ENCODE measurements at places on chromosomes 16 and 17.
A peak's percentile ranks its signal among the peaks of the same experiment; 100 is the strongest.

- no peak for DNase-seq
These were observed 243.0 kb upstream of the RPL38 start for GRCh38 chr17:73960469-73960868.

GRCh38 chr16:55655381-55655896, 349 bp upstream of the SLC6A2 start:
- no peak for DNase-seq

GRCh38 chr16:8964462-8964861, 756 bp upstream of the USP7 start:
- no peak for DNase-seq

DNA sequence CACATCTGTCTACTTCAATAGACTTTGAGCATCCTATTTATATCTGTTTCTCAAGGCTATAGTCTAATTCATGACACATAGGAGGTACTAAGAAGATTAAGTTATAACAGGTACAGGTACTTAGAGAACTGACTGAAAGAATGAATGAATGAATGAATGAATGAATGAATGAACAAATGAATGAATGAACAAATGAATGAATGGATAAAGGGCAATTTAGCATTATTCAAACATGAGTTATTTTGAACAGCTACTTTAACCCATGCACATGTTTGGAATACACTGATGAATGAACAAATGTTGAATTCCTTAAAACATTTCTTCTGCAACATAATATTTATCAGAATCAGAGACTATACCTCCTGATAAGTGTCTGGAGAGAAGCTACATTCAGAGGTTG, 1165.6 kb upstream of the CDH8 start:
- DNase-seq = no peak

GRCh38 chr16:66044089-66044488, 322.4 kb upstream of the CDH5 start:
- DNase-seq = no peak

DNA sequence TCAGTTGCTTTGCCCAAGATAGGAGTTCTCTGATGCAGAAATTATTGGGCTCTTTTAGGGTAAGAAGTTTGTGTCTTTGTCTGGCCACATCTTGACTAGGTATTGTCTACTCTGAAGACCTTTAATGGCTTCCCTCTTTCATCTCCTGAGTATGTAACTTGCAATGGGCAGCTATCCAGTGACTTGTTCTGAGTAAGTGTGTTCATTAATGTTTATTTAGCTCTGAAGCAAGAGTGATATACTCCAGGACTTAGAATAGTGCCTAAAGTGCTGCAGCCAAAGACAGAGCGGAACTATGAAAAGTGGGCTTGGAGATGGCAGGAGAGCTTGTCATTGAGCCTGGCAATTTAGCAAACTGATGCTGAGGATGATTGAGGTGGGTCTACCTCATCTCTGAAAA, 8.8 kb upstream of the TANGO6 start:
- DNase-seq = no peak

GRCh38 chr17:78828470-78829185, 12.0 kb downstream of the USP36 start:
- DNase-seq = no peak

- DNase-seq = no peak
These were observed 106.8 kb downstream of the CCDC182 start for GRCh38 chr17:57638284-57638683.

GRCh38 chr17:8163978-8164814, 1.4 kb upstream of the VAMP2 start:
- peak; percentile 80 for DNase-seq

DNA sequence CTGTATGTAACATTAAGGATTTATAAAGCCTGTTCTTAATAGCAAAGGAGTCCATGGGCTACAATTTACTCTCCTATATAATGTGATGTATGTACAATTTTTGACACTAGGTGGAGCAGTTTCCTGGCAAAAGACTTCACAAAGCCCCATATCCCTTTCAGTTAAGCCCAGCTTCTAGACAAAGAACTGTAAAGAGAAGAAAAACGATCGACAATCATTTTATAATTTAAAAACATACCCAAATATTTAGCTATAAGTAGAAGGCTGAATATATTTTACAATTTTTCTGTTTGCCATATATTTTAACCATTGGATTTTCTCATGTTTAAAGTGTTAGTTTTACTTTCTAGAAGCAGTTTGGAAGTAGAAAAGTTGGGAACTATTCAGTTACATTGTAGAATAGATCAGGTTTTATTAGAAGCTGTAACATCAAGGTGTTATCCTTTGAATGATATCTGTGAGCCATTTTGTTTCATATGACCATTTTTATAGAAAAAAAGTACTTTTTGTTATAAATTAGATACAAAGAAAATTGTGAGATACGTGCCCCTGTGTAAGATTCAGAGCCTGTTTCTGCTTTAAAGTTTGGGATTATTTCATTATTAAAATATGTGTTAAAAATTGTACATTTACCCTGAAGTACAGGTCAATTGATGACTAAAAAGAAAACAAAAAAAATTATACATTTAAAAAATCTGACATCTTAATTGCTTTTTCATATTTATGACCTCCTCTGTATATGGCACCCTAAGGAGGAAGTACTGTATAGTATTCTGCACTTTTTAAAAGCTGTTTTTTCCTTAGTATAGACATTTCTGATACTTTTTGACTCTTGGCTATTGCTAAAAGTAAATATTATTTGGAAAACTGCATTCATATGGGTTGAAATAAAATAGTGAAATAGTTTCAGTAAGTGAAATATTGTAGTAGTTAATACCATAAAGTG, 46.3 kb downstream of the VMP1 start:
- DNase-seq = no peak

- peak; percentile 30 for DNase-seq
These were observed at the start of gene TIMP2 for GRCh38 chr17:78925234-78925633. Gene TIMP2 (minus strand): TSS chr17:78925387. CDS start chr17:78925088, 299 bp downstream.

GRCh38 chr16:71666928-71667707, 41.1 kb downstream of the MARVELD3 start:
- DNase-seq = no peak

GRCh38 chr16:23131436-23131835, 17.8 kb downstream of the USP31 start:
- no peak for DNase-seq

DNA sequence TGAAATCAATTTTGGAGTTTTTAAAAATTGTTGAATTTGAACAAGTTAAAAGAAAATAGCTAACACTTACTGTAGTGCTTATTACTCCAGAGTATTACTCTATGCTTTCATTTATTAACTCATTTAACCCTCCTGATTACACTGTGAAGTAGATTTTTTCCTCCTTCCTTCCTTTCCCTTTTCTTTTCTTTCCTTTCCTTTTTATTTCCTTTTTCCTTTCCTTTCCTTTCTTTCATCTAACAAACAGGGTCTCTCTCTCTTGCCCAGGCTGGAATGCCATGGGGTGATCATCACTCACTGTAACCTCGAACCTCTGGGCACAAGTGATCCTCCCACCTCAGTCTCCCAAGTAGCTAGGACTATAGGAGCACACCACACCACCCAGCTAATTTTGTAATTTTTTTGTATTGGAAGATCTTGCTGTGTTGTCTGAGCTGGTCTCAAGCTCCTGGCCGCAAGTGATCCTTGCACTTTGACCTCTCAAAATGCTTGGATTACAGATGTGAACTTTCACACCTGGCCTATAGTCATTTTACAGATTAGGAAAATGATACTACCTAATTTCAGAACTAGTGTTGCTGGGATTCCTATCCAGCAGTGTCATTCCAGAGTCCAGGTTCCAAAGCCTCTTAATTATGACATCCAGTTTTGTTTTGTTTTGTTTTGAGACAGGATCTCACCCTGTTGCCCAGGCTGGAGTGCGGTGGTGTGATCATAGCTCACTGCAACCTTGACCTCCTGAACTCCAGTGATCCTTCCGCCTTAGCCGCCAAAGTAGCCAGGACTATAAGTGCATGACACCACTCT, 59.9 kb downstream of the TAOK1 start:
- DNase-seq = no peak

DNA sequence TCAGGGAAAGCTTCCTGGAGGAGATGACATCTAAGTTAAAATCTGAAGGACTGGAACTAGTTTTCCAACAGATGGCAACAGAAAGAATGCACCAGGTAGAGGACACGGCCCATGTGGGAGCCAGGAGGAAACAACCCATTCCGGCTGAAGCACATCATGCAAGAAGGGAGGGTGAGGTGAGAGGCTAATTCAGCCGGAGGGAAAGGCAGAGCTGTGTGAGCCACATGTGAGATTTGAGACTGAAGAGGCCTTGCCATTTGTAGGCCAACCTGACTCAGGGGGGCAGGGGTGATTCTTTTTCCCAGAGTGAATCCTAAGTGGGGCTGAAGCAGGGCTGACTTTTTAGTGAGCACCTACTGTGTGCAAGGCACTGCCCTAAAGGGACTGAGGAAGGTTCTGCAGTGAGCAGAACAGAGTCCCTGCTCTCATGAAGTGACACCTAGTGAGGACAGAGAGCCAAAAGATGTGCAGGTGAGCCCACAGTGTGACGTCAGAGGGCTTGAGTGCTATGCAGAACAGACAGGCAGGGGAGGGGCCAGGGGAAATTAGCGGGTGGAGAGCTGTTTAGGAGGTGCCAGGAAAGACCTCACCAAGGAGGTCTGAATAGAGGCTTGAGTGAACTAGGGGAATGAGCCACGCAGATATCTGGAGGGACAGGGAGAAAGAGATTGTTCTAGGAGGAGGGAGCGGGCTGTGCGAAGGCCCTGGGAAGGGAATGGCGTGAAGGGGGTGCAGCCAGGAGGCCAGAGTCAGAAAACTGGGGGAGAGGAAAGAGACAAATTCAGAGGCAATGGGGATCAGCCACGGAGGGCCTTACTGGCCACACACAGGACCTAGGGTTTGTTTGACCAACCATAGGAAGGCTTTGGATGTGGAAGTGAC, 19.8 kb upstream of the IL21R start:
- DNase-seq = no peak

- no peak for DNase-seq
These were observed 18.5 kb downstream of the C16orf82 start for GRCh38 chr16:27085182-27085581.

- DNase-seq = no peak
These were observed 30.9 kb downstream of the TMEM204 start for GRCh38 chr16:1564325-1564724.

DNA sequence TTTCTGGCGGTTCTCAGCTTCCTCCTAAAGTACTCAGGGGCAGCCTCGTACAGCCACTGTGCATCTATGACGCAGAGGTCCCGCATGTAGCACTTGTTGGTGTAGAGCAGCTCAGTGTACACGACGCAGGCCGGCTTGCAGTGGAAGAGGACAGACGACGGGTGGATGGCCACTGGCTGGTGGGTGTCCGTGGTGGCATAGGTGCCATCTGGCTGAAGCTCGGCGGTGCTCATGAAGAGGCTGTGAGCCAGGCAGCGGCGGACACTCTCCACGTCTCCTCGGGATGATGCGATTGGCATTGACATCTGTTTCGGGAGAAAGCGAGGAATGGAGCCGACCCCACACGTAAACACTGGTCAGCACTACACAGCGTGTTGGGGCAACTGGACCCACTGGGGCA, 5.3 kb upstream of the C1QBP start:
- DNase-seq = no peak

DNA sequence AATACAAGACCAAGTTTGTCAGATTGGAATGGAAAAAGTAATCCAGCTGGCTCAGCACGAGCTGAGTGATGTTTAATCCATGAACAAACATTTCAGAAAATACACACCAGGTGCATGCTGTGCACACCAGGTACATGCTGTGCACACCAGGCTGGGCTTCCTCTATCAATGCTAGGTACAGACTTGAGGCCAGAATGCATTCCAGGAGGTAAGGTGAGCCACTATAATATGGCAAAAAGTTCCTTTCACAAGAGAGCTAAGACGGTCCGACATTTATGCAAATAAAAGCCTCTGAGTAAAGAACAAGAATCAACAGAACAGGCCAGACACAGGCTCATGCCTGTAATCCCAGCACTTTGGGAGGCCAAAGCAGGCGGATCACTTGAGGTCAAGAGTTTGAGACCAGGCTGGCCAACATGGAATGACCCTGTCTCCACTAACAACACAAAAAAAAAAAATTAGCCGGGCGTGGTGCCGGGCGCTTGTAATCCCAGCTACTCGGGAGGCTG, 128.2 kb downstream of the ZNF778 start:
- DNase-seq = no peak

DNA sequence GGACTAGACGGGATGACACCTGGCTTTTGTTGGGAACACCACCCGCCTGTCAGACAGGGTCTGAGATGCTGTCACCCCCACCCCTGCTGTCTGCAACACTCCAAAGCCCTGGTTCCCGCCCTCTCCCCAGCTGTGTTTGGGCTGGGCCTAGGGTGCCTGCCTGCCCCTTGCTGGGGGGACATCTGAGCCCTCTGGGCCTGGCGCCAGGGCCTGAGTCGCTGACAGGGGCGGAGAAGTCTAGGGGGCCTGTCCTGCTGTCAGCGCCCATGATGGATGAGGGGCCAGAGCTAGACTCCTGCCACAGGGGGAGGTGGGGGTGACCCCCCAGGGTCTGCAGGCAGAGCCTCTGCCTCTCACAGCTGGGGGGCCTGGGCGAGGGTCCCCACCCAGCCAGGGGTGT, 7.6 kb upstream of the PKMYT1 start:
- no peak for DNase-seq

DNA sequence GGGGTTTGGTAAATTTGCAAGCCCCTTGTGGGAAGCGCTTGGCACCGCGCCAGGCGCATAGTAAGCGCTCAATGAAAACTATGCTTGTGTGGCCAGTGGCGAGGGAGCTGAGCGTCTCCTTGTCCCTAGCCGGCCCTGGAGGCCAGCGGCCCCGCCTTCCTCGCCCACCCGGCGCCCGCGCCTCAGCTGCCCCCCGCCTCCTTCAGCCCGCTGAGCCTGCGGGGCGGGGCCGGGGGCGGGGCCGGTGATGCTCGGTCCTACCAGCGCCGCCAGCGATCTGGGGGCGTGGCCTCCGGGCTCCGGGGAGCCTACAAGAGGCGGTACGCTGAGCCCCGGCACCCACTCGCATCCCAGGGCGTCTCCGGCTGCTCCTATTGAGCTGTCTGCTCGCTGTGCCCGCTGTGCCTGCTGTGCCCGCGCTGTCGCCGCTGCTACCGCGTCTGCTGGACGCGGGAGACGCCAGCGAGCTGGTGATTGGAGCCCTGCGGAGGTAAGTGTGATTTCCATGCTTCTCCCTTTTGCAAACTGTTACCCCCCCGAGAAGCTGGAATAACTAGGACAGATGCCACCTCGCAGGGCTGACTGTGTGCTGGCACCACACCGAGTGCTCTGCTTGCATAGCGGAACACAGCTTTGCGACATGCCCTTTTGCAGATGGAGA, at the start of gene CRISPLD2:
TSS of gene CRISPLD2 (plus strand) at position 342 of the 661 bp plus-strand sequence. CDS start 18,511 bp downstream, outside the sequence.
- peak; percentile 88 for DNase-seq

GRCh38 chr17:28131599-28131998, 89.1 kb downstream of the NLK start:
- no peak for DNase-seq

DNA sequence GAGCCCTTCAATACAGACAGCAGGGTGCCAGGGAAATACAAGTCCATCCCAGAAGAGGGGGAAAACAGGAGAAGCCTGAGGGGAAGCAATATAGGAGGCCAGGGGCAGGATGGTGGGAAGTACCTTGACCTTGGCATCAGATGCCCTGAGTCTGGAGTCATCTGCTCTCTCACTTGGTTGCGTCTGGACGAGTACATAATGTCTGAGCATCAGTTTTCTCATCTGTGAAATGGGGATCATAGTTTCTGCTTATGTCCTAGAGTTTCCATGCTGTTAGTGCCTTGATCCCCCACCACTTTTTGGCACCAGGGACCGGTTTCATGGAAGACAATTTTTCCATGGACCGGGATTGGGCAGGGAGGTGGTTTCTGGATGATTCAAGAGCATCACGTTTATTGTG, 2.3 kb downstream of the STAT5A start:
- no peak for DNase-seq

Data from stimulated activated CD4-positive, alpha-beta T cell treated with anti-CD3 and anti-CD28 coated beads, Interleukin-1b, Interleukin-23, amount 100 ng/mL, for 24 hours (primary cell).